ENCODE measurements at places on chromosomes 1 and 21.

DNA sequence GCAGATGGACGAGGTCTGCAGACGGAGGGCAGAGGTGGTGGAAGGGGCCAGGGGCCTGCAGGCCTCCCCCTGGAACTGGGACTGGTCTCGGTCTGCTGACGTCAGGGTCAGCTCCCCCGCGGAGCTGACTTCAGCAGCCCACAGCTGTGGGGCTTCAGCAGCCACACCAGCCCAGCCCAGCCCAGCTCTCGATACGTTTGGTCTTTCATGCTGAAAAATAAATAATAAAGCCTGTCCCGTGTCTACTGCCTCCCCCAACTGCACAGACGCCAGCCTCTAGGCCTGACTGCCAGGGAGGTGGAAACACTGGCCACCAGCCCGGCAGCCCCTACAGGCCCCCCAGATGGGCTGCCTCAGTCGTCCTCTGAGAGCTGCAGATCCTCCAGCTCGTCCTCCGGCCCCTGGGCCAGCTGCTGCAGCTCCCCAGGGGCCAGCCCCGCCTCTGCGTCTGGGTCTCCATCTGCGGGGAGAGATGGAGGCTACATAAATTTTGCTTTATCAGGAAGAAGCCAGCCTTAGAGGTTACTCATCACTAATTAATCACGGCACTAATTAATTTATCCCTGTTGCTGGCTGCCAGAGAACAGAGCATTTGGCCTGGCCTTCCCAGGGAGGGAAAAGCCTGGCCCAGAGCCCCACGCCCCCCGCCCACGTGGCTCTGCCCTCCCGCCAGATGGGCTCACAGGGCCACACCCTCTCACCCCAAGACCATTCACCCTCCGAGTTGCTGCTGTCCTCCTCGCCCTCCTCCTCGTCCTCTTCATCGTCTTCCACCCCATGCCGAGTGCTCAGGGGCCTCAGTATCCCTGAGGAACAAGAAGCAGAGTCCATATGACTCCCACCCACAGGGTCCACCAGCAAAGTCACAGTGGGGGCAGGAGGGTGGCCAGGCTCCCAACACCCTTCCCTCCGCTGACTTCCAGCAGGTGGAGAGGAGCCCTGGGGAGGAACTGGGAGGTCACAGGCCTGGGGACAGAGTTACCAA is 14.4 kb downstream of the NOC2L start:
- DNase-seq: no peak

GRCh38 chr21:45504021-45504515 is 38.2 kb downstream of the SLC19A1 start:
- peak; percentile 9 for DNase-seq

- DNase-seq: no peak
These were observed 1.4 kb downstream of the RWDD2B start for GRCh38 chr21:29017639-29018237.

DNA sequence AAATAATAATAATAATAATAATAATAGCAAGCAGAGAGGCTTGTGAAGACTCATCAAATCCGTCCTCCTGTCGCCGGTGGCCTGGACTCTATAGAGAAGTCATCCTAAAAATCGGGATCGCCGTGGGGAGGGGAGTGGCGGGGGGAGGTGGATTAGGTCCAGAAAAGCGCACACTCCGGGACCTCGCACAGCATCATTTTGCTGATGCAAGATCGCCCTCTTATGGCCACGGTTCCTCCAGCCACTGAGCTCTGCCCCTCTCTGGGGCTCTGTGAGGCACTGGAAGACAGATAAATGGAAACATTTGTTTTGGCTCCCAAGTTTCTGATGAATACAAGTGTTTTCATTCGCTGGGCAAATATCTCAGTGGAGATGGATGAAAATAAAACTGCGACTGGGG is 612.0 kb downstream of the MATN1 start:
- DNase-seq: no peak

- DNase-seq: no peak
These were observed 71.0 kb downstream of the SIK1 start for GRCh38 chr21:43355925-43356289.

DNA sequence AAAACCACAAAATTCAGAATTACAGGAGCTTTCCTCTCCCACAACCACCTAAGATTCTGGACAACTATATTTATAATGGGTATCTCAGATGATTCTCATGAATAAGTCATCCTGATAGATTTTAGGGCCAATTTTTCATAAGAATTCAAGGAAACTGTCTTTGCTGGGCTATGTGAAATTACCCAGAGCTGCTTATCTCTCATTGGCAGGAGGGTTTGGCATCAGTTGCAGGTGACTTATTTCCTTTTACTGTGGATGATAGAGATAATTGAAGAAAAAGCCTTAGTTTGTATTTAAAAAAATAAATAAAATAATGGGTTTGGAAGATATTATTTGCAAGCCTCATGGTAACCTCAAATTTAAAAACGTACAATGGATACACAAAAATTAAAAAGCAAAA is 38.2 kb upstream of the WDR26 start:
- no peak for DNase-seq

GRCh38 chr21:40481764-40482163 is 365.2 kb downstream of the DSCAM start:
- no peak for DNase-seq

GRCh38 chr1:224565186-224565585 is 50.9 kb upstream of the CNIH3 start:
- no peak for DNase-seq

- DNase-seq: no peak
These were observed at the start of gene S100A7A for GRCh38 chr1:153415850-153416570. S100A7A (plus strand) TSS chr1:153416520; CDS start chr1:153418083, 1,563 bp downstream.

DNA sequence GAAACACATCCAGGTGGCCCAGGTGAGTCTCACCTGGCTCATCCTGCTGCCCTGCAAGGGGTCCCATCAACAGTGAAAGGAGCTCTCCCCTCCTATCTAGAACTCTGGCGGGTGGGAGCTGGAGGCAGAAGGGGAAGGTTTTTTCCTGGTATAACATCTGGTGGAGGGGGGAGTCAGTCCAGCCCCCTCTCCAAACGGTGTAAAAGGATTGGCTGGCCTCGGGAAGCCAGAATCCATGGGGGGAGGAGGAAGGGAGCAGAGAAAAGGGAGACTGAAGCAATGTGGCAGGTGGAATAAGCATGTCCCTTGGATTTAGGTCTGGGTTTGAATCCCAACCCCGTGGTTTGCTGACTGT is 1.2 kb upstream of the CAMK2N1 start:
- DNase-seq: no peak

DNA sequence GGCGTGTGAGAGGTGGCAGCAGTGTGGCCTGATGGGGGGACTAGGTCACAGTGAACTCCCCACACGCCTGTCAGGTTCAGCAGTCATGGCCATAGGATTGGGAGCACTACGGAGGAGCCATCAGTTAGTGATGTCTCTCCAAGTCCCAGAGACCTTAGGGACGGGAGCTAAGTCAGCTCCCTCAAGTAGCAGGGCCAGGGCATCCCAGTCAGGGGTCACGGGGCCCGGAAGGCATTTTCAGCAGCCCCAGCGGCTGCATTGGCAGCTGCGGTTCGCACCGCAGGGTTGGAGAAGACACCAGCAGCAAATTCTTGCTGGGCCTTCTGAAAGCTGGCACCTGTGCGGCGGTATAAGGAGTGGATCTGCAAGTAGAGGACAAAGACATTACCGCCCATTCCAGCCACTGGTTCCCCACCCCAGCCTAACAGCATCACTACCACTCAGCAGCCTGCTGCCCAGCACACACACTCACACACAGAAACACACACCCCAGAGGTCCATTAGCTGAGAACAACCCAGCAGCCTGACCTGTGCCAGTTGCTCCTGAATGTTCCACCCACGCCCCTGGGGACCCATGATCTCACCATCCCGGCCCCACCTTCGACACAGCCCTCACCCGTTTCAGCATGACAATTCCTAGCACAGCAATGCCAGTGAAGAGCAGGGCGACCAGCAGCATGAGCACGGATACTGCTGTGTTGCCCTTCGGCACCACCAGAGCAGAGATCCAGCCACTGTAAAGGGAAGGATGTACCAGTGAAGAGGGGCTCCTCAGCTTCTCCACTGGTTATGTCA is 972 bp upstream of the ENTREP3 start:
- no peak for DNase-seq

- no peak for DNase-seq
These were observed 43.6 kb upstream of the A3GALT2 start for GRCh38 chr1:33364565-33364918.

DNA sequence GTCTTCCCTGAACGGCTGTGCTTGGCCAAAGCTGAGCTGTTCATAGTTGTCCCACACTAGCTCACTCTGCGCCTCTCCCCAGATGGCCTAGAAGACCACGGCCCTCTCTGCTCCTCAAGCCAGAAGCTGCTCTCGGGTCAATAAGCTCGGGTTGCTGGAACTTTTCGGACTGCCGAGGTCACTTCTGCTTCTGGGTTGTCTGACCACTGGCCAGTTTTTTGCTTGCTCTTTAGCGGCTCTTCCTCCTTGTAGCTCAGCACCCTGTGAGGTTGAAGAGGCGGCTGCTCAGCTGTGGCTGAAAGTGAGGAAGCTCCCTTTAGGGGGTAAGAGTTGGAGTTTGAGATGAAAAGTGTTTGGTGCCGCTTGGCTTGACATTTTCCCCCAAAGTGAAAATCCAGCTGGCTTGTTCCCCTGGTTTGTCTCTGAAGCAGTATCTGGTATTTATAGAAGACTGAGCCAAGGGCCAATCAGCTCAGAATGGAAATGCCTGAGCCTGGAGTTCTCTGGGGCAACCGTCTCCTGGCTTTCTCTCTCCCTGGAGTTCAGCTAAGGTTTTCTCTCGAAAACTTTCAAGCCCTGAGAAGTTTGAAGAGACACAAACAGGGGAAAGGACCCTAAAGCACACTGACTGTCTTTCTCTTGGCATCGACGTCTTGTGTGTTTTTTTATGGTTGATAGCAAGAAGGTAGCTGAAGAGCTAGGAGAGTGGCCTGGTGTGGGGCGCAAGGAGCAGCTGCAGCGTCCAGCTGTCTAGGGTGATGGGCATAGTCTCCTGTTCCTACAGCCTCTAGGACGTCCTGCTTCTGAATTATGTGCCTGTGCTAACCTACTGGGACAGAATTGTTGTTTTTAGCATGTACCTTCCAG is 72.0 kb downstream of the SYT6 start:
- DNase-seq: no peak

DNA sequence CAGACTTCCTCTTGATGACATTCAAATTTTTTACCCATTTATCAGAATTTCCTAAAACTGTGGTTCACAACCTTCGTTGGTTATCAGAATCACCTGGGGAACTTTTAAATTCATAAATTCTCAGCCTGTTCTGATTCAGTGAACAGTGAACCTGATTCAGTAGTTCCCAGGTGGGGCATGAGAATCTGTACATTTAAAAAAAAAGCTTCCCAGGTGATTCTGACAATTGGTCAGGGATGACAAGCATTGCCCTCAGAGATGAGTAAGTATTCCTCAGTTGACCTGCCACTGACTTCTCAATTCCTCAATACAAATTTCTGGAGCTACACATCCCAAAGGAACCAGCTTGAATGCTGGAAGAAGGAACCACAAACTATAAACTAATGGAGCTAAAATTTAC is 23.5 kb upstream of the CR2 start:
- DNase-seq: no peak

GRCh38 chr21:36769051-36769839 is 70.3 kb downstream of the SIM2 start:
- no peak for DNase-seq

- no peak for DNase-seq
These were observed 354.6 kb upstream of the C1orf87 start for GRCh38 chr1:60428127-60428526.

- DNase-seq: no peak
These were observed 10.1 kb upstream of the ABCA4 start for GRCh38 chr1:94130851-94131595.

DNA sequence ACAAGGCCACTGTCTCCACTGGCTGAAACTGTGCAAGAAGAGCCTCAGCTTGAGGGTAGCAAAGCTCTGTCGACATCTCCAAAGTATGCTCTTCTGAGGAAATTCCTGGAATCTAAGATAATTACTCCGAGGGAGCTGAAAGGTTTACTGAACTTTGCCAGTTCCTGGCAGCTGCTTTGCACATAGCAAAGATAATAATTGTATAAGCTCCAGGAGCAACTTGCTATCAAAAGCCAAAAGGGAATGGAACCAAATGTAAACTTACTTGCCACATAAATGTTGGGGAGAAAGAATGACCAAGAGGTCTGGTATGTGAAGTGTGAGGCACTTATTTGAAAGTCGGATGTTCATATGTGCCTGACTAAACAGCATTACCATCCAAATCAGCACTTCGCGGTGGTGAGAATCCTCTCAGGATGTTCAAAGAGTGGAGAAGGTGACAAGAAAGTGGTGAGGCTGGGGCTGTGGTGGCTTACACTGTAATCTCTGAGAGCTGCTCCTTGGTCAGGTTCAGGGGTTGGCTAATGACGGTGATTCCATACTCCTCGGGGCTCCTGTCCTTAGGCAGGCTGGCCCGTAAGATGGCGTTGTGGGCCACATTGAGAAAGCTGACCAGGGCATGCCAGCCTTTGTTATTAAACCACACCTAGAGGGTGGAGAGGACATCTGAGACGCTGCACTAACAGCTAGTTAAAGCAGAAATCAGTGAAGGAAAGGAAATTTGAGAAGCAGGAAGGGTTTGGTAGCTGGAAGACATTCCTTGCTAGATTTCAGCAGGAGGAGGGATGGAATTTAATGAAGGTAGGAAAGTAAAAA is 100.0 kb downstream of the ABCA4 start:
- DNase-seq: no peak

DNA sequence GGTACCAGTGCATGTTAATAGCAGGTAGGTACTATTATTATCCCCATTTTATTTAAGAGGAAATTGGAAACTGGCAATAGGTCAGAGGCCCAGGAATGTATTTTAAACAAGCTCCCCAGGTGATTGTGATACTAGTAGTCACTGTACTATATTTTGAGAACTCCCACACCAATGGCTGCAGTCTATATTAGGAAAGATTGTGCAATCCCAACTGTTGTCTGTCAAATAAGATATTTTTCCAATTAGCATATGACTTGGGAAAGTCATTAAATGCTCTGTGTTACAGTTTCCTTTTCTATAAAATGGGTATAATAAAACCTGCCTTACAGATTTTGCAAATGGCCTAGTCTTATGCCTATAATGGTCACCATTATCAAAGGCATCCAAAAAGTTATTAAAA is 94.2 kb upstream of the DMRTA2 start:
- DNase-seq: no peak

GRCh38 chr1:37123276-37124115 is 89.2 kb upstream of the GRIK3 start:
- DNase-seq: no peak

- no peak for DNase-seq
These were observed 100.0 kb upstream of the EDEM3 start for GRCh38 chr1:184854496-184855140.

- DNase-seq: no peak
These were observed 424.9 kb downstream of the ADGRL2 start for GRCh38 chr1:82225421-82226185.

All from activated CD8-positive, alpha-beta memory T cell treated with anti-CD3 and anti-CD28 coated beads, Interleukin-2, amount 50 U/mL, for 4 hours (primary cell).